ENCODE measurements at places on chromosomes 6 and 20. TPM values are rescaled to one million over a fixed set of nuclear protein-coding genes. Genes with fewer than 3 reads are reported as not detected.

The BTNL2 gene
- not detected for polyA plus RNA-seq

- no peaks in the 10 kb centered on the region for H3K4me1 ChIP-seq
- no peaks in the 10 kb centered on the region for H3K36me3 ChIP-seq
- no peak for DNase-seq
- no peaks in the 10 kb centered on the region for H3K27me3 ChIP-seq
- no peak overlapping the region for H3K27ac ChIP-seq
Measured at GRCh38 chr20:47195573-47195972, 160.9 kb downstream of the ZMYND8 start.

DNA sequence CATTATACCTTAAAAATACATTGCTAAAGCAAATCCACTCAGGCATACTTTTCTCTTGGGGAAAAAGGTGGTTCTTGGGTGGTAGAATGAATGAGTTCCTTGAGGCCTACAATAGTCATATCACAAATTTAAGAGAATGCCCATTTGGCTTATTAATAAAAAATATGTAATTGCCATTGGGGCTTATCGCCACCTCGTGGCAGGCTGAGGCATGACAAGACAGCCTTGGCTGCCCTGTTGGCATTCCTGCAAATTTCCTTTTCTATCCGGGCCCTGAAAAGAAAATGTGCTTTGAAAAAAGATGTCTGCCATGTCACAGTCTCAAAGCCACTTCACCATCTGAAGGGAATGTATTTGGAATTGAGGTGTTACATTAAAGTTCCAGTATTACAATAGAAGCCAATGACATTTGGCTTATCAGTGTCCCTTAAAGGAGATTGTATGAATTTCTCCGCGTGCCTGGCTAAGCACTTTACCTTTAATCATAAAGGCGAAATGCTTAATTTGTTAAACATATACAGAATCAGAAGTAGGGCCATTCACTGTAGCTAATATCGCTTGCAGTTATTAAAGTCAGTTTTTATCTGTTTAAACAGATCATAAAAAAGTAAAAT lies 188.3 kb upstream of the ZFP64 start:
- H3K36me3 ChIP-seq, result no peaks in the 10 kb centered on the region
- no peaks in the 10 kb centered on the region for H3K27me3 ChIP-seq

The APMAP gene
- polyA plus RNA-seq, result 30.3 TPM

- DNase-seq, result no peak
- H3K27me3 ChIP-seq, result no peaks in the 10 kb centered on the region
- no peaks in the 10 kb centered on the region for H3K4me1 ChIP-seq
- no peak overlapping the region for H3K4me3 ChIP-seq
Measured at GRCh38 chr6:136952714-136953260, 30.7 kb downstream of the SLC35D3 start.

GRCh38 chr6:108694816-108695215 lies 134.1 kb downstream of the FOXO3 start:
- no peaks in the 10 kb centered on the region for H3K27me3 ChIP-seq
- no peak overlapping the region for H3K27ac ChIP-seq
- no peak for DNase-seq
- no peak overlapping the region for H3K4me3 ChIP-seq

DNA sequence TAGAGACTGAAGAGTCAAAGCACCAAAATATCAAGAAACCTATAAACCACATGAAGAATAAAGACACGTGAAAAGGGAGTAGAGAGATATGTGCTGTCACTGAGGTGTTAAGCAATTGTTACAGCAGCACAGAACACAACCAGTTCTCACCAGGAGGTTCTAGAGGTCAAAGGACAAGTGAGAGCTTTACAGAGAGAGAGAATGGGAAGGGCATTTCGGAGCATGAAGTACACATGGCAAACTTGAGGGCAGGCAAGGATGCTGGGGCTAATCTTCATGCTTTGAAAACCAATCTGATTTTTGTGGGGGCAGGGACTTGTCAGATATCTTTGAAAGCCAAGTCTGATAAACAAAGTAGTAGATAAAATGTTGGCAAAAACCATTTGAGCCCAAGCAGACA lies 142.3 kb upstream of the NRSN1 start:
- no peaks in the 10 kb centered on the region for H3K27me3 ChIP-seq
- H3K27ac ChIP-seq, result no peak overlapping the region
- no peak for DNase-seq
- no peak overlapping the region for H3K4me3 ChIP-seq
- H3K4me1 ChIP-seq, result no peaks in the 10 kb centered on the region

DNA sequence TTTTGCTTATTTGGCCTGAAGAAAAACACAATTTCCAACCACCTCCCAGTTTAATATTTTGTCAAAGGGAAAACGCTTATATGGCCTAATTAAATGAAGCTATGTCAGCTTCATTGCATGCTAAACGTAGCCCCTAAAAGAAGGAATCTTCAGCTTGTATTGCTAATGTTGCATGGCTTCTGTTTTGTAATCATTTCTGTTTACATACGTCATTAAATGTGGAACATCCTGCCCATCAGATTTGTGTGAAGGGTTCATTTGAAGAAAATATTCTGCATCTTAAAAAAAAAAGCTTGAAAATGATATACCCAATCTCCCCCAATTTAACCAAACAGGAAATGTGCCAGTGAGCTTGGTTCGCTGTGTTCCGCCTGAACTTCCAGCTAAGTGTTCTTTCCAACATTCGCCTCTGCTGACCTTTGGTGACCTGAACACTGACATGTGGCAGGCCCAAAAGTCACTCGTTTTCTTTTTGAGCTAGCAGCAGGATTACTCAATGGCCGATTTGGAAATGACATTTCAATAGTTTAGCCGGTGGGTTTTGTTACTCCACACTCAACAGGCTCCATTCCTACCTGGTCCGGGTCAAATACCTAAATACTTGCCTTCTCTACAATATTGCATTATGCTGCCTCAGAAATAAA lies 12.7 kb upstream of the SIRT5 start:
- H3K27ac ChIP-seq, result no peak overlapping the region
- no peak overlapping the region for H3K4me3 ChIP-seq
- DNase-seq, result no peak

The HLA-DOA gene
- 0.77 TPM for polyA plus RNA-seq

GRCh38 chr20:3383878-3384495 lies 23.5 kb downstream of the DNAAF9 start:
- H3K4me3 ChIP-seq, result no peak overlapping the region
- no peak for DNase-seq
- no peaks in the 10 kb centered on the region for H3K36me3 ChIP-seq
- no peak overlapping the region for H3K27ac ChIP-seq
- no peaks in the 10 kb centered on the region for H3K4me1 ChIP-seq

GRCh38 chr6:15370733-15371671 lies 125.1 kb downstream of the JARID2 start:
- no peaks in the 10 kb centered on the region for H3K36me3 ChIP-seq
- H3K4me1 ChIP-seq, result peaks cover 90% of the 10 kb centered on the region
- no peak overlapping the region for H3K27ac ChIP-seq
- DNase-seq, result no peak
- H3K27me3 ChIP-seq, result no peaks in the 10 kb centered on the region
- no peak overlapping the region for H3K4me3 ChIP-seq

The TMEM217 gene
- polyA plus RNA-seq, result 0.05 TPM

- H3K27me3 ChIP-seq, result no peaks in the 10 kb centered on the region
- DNase-seq, result no peak
- H3K27ac ChIP-seq, result no peak overlapping the region
Measured at GRCh38 chr6:130425537-130425936, 59.7 kb downstream of the TMEM200A start.

- H3K36me3 ChIP-seq, result no peaks in the 10 kb centered on the region
- H3K4me1 ChIP-seq, result no peaks in the 10 kb centered on the region
- H3K27me3 ChIP-seq, result no peaks in the 10 kb centered on the region
Measured at GRCh38 chr20:12956303-12956702, 52.5 kb upstream of the SPTLC3 start.

DNA sequence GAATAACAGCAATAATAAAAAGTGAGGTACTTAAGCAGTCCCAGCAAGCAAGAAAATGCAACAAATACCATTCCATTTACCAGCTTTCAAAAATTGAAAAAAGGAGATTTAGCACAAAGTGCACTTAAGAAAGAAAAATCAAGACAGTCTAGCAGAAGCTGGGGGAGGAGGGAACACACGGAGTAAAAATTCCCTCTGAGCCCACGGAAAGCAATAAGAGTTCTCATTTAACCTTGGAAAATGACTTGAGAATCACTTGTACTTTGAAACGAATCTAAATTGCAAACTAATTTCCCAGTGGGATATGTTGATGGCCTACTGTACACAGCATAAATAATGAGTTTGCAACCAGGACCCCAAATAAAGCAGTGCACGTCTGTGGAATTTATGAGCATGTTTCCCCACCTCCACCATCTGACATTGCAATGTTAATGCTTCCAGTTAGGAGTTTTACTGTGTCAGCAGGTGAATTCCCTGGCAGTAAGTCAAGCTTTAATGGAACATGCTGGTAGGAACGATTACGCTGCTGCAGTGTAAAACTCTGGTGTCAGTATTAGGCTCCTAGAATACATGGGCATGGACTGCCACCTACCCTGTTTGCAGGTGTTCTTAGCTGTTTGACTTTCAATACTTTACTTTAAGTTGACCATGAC lies 386.8 kb downstream of the HDGFL1 start:
- no peaks in the 10 kb centered on the region for H3K27me3 ChIP-seq
- DNase-seq, result no peak
- no peak overlapping the region for H3K27ac ChIP-seq
- H3K4me3 ChIP-seq, result no peak overlapping the region

DNA sequence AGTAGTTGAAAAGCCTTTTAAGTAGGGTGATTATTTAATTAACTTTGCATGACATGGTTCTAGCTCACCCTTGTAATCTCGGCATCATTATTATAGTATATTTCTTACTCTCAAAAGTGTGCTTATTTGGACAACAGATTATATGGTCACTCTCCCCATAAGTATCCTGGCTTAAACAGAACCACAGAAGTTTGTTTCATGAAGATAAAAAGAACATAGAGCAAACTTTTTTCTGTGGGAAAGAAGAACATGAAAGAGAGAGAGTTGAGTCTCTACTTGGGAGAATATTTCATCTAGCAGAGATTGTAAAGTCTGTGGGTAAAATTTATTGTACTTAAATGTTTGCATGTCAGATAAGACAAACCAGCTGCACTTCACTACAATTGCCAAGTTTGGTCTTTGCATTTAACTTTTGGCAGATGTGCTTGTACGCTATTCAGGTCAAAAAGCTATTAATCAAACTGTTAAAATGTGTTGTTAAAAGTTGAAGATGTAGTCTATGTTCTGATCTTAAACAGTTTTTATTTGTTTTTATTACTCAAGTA lies 33.4 kb upstream of the PRIM2 start:
- no peaks in the 10 kb centered on the region for H3K27me3 ChIP-seq
- no peaks in the 10 kb centered on the region for H3K4me1 ChIP-seq
- H3K4me3 ChIP-seq, result no peak overlapping the region

DNA sequence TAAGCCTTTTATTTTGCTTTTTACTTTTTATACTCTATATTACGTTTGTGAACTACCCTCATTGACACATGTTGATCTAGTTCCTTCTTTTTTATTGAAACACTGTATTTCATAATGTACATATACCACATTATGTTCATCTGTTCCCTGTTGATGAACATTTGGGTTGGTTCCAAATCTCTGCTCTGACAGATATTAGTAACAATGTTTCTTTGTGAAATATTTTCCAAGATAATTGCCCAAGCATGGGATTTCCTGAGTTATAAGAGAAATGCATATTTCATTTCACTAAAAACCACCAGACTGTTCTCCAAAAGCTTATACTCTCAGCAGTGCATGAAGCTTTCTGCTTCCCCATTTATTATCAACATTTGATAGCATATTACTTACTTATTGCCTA lies 44.2 kb upstream of the TNFRSF21 start:
- H3K4me1 ChIP-seq, result no peaks in the 10 kb centered on the region
- no peak overlapping the region for H3K27ac ChIP-seq
- H3K4me3 ChIP-seq, result no peak overlapping the region
- no peaks in the 10 kb centered on the region for H3K27me3 ChIP-seq
- H3K36me3 ChIP-seq, result no peaks in the 10 kb centered on the region

The IL17F gene
- not detected for polyA plus RNA-seq

DNA sequence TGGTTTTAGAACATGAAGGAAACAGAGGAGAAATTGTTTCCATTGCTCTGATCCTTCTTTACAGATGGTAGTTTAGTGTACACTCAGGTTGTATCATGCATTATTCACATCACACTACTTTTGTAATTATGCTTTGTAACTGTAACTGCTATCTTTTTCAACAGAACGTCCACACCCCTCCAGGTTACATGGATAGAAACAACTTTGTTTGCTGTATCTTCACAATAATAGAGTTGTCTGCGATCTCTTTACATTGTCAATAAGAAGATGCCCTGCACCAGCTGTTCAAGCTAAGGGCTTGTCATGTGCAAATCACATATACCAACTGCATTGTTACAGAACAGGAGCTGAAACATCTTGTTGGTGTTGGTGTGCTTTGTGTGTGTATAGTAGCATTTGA lies 67.9 kb upstream of the MAP7 start:
- H3K4me3 ChIP-seq, result no peak overlapping the region
- DNase-seq, result no peak
- H3K27ac ChIP-seq, result no peak overlapping the region
- no peaks in the 10 kb centered on the region for H3K27me3 ChIP-seq

DNA sequence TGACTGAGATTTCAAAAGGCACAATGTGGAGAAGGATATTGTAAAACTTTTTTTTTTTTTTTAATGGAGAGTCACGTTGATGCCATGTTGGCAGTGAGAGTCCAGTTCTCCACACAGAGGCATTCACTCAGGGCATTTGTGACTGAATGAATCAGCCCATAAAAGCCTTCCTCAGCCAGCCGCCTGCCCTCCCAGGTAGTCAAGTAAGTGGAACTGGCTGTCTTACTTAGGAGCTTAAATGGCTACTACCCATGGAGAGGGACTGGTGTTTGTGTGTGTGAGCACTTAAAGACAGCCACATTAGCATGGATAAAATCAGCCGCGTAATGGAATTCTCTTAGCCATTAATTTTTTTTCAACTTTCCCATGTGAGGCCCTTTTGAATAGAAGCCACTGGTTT lies 12.6 kb downstream of the AAR2 start:
- peaks cover 84% of the 10 kb centered on the region for H3K36me3 ChIP-seq
- no peak overlapping the region for H3K27ac ChIP-seq
- no peaks in the 10 kb centered on the region for H3K4me1 ChIP-seq
- no peak for DNase-seq

DNA sequence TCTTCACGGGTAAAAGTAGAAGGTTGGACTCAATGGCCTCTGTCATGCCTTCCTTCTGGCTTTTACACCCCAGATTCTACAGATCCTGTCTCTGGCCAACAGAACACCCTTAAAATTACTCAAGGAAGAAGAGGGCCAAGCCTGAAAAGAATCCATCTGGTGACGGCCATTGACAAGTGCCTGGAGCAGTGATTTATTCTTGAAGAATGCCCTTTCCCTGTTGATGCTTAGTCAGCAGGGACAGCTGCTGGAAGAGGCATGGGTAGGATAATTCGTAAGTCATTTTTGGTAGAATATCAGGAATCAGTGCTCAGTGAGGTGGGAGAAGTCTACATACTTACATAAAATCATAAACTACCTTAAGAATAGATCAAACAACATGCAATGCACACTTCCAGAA lies 397.9 kb downstream of the SAMD5 start:
- no peaks in the 10 kb centered on the region for H3K36me3 ChIP-seq
- H3K27me3 ChIP-seq, result no peaks in the 10 kb centered on the region
- H3K27ac ChIP-seq, result no peak overlapping the region
- H3K4me1 ChIP-seq, result no peaks in the 10 kb centered on the region
- no peak for DNase-seq
